CD4-positive, alpha-beta T cell treated with Interleukin-2 at 100 ng/mL for 4 hours (primary cell): ENCODE measurements at places on chromosomes 12 and 14.
A peak's percentile ranks its signal among the peaks of the same experiment; 100 is the strongest.

DNA sequence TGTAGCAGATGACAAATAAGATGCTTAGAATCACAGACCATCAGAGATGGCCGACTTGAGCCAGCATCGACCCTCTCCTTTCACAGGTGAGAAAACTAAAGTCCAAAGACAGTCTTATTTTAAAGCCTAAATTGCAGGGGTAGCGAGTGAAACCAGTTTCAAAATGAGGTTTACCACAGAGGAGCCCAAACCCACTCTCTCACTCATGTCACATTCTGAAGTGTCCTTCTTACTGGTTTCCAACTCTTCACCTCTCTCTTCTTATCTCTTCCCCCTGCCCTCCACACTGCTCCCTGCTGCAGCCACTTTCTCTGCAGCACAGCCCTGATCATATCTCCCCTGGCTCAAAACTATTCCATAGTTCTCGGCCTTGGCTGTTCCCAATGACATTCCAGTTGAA is 57.0 kb upstream of the NID2 start:
- DNase-seq = no peak

DNA sequence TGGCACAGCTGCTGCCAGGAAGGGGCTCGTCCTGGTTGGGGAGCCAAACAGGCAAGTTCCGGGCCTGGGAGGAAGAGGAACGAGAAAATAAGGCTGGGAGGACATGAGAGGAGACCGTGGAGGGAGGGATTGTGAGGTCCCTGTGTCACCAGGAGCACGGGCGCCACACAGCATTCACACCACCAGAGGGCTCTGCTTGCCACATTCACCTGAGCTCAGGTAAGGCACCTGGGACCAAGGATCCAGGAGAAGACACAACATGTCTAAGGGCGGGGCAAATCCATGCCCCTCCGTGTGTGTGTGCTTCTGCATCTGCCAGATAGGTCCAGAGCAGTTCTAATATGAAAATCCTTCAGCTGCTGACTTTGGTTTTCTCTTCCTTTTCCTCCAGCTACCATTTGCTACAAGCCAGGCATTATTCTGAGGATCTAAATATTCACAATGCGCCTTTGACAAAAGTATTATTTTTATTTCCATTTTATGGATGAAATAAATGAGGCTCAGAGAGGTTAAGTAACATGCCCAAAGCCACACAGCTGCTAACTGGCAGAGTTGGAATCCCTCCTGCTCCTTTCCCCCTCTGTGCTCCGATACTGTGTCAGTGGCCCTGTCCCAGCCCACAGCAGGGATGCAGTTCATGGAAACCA is 14.6 kb downstream of the RAPGEF3 start:
- DNase-seq = peak; percentile 72

DNA sequence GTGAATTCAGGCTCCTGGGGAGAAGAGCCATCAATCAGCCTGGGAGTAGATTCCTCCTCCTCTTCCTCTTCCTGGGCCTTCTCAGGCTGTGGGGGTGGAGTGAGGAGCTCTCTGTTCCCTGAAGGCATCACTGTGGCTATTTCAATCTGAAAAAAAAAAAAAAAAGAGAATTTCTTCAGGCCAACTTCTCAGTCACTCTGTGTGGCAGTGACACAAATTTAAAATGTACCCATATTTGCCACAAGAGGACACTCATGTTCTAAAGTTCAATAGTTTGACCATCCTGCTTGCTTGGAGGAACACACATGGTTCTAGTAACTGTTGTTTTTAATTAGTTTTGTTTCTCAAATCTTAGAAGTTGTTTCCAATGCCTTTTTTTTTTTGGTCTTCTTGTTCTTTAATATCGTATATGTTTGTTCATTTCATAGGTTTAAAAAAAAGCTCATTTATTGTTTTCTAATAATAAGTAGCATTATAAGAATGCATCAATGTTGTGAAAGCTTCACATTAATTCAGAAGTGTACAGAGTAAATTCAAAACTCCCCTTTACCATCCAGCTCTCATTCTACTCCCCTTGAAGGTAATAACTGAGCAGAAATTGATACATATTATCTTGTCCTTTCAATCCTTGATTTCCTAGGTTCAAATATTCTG is 23.3 kb upstream of the CCER1 start:
- no peak for DNase-seq

DNA sequence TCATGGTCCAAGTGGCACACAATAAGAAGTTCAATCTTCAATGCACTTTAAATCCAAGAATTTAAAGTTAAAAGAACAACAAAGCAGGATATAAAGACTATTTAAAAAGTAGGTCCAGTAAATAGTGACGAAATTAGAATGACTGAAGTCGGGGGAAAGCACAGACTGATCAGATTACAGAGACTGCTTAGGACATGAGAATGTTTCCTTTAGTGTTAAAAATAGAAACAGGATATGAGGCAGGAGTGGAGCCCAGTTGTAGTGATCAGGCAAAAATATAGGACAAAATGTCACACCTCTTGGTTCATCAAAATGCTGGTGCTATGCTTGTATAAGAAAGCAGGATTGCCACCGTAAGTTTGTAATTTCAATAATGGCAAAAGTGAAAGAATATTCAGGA is 52.2 kb upstream of the CD163 start:
- no peak for DNase-seq

DNA sequence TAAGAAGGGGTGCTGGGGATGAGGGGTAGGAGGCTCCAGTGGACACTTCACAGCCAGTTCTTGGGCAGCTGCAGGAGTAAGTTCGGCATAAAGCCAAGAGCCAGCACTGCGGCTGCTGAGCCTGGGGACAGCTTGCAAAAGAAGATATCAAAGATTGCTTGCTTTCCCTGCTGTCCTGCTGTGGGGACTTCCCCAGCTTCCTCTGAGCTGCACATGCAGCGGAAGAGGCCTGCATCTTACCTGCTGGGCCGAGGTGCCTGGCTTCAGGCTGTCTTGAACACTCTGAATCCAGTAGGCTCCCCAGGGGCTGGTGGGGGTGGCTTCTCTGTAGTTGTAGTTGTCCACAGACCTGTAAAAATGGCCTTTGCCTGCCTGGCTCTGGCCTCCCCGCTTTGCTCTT is 1.3 kb downstream of the CHGA start:
- no peak for DNase-seq

- DNase-seq = no peak
Measured at GRCh38 chr14:66228267-66228970, 257.8 kb upstream of the CCDC196 start.

- no peak for DNase-seq
Measured at GRCh38 chr12:95318071-95318545, 100.5 kb downstream of the VEZT start.

DNA sequence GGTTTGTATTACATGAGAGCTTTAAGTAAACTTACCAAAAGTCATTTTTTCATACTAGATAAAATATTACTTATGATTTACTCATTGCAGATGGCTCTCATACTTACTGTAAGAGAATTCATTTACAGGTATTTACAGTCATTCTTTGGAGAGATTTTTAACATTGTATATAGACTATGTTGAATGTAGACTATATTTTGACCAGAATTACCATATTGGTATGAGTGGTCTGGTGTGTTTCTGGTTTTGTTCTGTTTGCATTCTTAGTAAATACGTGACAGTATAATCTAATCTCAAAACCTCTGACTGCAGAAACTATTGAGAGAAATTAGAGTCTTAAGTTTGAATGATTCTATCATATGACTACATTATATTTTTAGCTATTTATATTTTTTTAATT is 91.1 kb downstream of the USP15 start:
- no peak for DNase-seq

DNA sequence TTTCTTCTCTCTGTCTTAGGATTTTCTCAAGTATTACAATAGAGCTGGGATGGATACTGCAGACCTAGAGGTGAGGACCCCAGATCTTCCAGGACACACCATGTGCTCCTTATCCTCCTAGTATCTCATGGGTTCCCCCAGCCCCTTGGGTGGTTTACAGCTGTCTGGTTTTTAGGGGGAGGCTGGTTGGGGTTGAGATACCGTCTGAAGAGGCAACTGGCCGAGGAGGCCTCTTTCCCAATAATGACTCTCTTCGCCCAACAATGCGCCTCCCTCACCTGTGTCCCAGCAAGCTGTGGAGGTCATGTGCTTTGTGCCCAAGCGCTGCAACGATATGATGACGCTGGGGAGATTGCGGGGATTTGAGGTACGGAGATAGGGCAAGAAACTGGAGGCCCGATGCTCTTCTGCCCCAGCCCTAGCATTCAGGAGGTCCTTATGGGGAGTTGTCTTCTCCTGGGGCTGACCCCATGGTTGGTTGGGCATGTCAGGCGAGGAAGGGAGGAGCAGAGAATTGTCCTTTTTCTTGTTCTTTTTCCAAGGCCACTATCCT is 3.8 kb downstream of the ARHGEF25 start:
- DNase-seq = no peak

DNA sequence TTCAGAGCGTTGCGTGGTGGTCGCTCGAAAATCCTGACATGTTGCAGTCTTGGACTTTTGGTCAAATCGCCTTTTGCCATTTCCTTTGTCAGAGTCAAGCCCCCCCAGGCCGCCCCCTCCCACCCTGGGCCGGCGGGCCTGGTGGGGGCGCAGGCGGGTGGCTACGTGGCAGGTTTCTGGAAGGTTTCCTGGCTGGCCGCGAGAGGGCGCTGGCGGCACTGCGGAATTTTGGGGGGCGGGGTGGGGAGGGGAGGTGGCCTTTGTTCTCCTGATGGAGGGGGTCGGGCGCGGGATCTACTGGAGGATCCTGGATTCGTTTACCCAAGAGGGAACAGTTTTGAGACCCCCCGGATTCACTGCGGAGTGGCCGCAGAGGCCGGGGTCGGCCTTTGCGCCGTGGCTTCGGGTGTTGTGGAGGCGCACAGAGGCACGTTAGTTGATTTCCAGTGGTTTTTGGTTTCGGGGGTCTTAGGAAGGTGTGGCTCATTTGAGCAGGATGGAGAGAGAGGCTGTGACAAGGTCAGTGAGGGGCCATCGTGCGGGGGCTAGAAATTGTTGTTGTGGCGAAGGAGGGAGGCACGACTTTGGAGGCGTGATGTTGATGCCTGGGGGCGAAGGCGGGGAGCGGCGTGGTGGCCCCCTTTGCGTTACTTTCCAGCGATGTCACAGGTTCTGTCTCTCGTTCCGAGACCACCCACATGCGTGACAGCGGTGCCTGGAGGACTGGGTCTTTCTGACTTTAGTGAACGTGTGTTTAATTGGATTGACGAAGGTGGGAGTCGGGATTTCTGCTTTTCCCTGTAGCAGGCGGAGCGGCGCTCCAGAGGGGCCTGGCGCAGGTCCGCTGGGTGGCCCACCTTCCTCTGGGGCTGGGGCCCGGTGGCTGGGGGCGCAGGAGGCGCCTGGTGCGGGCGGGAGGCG is 1.4 kb downstream of the MEG3 start:
- no peak for DNase-seq

- DNase-seq = no peak
Measured at GRCh38 chr12:52906191-52906601, 1.3 kb upstream of the KRT8 start.

DNA sequence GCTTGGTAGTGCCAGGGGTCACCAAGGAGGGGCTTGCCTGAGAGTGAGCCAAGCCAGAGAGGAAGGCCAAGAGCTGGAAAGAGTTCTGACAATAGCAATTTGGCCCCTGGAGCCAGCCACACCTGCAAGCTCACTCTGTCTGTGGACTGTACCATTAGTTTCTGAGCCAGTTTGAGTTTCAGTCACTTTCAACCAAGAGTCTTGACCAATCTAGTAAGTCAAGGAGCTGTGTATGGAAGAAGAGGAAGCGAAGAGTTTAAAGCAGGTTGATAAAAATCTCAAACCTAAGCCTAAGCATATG is 38.5 kb downstream of the NT5DC3 start:
- no peak for DNase-seq

DNA sequence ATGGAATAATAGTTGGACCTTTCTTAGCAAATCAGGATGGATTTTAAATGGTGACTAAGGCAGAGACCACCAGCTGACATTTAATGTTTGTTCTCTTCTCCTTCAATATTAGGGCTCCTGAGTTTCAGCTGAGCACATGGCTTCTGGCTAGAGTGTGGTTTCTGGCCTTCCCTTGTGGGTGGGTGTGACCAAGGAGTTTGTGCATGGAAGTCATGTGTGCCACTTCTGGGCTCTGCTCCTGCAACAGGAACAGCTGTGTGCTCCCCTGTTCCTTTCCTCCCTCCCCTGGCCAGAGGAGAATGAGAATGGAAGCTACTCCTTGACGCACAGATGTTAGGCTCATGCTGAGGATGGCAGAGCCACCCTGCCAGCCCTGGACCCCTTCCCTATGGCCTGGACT is 44.2 kb downstream of the CCDC175 start:
- DNase-seq = no peak

GRCh38 chr14:87994974-87995373 is 2.0 kb upstream of the GALC start:
- peak; percentile 39 for DNase-seq

DNA sequence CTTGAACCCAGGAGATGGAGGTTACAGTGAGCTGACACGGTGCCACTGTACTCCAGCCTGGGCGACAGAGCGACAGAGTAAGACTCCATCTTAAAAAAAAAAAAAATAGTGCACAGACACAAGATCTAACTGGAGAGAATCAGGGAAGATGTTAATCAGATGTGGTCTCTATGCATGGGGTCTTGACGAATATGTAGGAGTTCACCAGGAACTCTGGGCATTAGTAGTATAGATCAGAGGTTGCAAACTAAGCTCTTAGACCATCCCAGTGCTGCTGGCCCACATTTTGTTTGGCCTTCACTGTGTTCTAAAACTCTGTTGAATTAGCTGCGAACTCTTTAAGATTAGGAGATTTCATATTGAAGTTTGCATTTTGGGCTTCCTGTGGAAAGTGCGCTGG is 31.6 kb downstream of the SNRNP35 start:
- DNase-seq = no peak

DNA sequence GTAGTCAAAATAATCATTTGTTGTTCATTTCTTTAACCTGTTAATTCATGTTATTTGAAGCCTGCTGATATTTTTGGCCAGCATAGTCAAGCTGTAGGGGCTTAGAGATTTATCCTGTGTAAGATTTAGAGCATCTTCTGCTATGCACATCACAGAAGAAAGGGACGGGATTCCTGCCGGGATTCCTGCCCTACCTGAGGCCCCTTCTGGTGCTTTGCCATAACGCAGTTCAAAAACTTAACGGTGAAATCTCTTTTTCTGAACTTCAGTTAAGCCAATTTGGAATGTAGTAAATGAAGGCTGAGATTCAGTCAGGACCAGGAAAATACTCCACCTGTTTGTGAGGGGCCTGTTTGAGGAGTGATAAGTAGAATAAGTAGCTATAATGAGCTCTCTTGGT is 50.7 kb upstream of the TMEM260 start:
- no peak for DNase-seq
